ENCODE measurements at places on chromosomes 11 and 22. TPM values are rescaled to one million over a fixed set of nuclear protein-coding genes. Genes with fewer than 3 reads are reported as not detected.

DNA sequence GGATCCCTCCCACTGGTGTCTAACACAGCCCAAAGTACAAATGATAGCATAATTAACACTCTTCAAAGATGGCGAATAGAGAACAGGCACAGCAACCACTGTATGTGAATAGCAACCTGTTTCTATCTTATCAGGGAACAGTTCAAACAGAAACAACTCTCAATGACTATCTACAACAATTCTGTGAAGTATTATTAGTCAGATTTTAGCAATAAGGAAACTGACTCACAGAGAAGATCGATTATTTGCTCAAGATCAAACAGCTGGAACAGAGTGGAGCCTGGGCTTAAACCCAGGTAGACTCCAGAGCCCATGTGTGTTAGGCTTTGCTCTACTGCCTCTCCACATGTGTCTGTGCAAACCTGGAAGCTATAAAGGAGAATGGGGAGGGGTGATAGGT lies 88.7 kb downstream of the C11orf58 start:
- no peaks in the 10 kb centered on the region for H3K36me3 ChIP-seq
- no peaks in the 10 kb centered on the region for H3K4me1 ChIP-seq
- H3K4me3 ChIP-seq, result no peak overlapping the region
- no peak overlapping the region for H3K27ac ChIP-seq

The TRPC6 gene
- total RNA-seq, result 1.5 TPM

GRCh38 chr11:44571871-44572270 lies 6.4 kb downstream of the CD82 start:
- no peaks in the 10 kb centered on the region for H3K36me3 ChIP-seq
- H3K27ac ChIP-seq, result no peak overlapping the region
- H3K27me3 ChIP-seq, result no peaks in the 10 kb centered on the region
- no peak for DNase-seq
- peaks cover 39% of the 10 kb centered on the region for H3K4me1 ChIP-seq

The SERHL2 gene
- 3.3 TPM for total RNA-seq

DNA sequence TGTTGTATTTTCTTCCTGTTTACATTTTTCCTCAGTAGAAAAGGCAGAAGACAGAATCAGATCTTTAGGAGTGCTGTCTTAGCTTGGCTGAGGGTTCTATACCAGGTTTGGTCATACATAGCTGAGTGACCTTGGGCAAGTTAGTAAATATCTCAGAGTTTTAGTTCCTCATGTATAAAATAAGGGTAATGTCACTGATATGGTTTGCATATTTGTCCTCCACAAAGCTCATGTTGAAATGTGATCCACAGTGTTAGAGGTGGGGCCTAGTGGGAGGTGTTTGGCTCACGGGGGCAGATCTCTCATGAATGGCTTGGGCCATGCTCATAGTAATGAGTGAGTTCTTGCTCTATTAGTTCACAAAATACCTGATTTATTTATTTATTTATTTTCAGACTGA lies 7.5 kb upstream of the HTR3A start:
- no peaks in the 10 kb centered on the region for H3K36me3 ChIP-seq
- no peak overlapping the region for H3K27ac ChIP-seq
- no peaks in the 10 kb centered on the region for H3K4me1 ChIP-seq
- no peak for DNase-seq

The USP47 gene
- 162 TPM for total RNA-seq

- no peaks in the 10 kb centered on the region for H3K36me3 ChIP-seq
- H3K4me1 ChIP-seq, result no peaks in the 10 kb centered on the region
- no peaks in the 10 kb centered on the region for H3K27me3 ChIP-seq
- H3K4me3 ChIP-seq, result no peak overlapping the region
Measured at GRCh38 chr22:33519071-33519973, 401.0 kb downstream of the LARGE1 start.

The MYBPC3 gene
- total RNA-seq, result not detected

The MMP11 gene
- total RNA-seq, result 8.8 TPM
